Fibroblast of skin of right biceps (primary cell): ENCODE measurements at places on chromosomes 12 and 14.

DNA sequence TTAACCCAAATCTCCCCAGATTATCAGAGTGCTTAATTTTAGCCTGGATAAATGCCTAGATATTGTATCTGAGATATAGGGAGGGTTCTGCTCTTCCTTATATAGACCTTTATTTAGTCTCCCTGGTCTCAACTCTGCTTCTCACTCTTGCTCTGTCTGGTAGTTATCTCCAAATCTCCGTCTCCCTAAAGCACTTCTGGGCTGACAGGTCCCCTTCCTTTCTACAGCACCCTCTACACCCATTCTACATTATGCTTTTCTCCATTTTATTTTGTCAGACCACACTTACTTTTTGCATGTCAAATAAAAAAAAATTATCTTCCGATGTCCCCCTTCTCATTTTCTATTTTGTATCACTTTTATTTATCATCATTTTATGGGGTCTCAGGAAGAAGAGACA lies 2.0 kb upstream of the ERC1 start:
- DNase-seq: no peak

DNA sequence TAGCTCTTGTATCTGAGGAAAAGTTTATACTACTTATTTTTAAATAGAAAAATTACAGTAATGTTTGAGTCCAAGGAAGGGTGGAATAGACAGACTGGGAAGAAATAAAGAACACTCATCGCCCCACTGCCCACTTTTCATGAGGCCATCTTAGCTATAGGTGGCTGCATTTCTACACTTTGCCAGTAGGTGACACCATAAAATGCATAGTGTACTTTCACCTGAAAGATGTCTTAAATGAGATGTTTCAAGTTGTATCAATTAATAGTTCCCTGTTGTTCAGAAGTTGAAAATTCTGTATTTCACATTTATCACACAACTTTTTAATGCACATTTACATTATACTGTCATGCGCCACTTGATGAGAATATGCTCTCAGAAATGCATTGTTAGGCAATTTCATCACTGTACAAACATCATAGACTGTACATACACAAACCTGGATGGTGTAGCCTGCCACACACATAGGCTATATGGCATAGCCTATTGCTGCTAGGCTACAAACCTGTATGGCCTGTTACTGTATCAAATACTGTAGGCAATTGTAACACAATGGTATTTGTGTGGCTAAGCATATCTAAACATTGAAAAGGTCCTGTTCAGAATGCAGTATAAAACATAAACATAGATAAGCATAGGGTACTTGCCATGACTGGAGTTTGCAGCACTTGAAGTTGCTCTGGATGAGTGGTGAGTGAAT lies 27.6 kb downstream of the PMCH start:
- peak; percentile 20 for DNase-seq

GRCh38 chr12:59780605-59781135 lies 184.8 kb downstream of the SLC16A7 start:
- peak; percentile 42 for DNase-seq

DNA sequence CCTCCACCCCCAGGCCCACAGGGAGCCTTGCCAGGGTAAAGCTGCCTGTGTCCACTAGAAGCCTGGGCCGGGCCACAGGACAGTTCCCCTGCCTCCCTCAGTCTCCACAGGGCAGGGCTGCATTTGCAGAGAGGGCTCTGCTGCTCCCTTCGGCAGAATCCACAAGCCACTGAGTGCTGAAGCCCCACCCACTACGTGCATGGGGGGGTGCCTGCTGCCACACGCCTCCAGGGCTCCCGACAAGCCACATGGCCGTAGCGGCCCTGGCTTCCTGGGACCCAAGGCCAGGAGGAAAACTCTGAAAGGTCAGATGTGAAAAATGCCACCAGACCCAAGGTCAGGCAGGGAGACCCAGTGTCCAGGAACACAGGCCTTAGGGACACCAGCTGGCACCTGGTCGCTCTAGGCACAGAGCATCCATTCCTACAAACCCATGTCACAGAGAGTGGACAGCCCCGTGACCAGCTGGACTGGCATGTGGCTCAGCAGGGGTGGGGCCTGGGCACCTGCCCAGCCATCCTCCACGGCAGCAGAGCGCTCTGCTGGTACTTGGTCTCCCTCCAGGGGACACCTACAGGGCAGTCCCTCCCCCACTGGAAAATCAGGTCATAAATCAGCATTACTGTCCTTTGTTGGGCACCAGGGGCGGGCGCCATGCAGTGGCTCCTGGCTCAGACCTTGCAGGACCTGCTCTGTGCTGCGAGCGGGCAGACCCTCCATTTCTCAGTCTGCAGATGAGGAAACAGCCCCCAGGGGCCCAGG lies 42.9 kb downstream of the CCDC85C start:
- DNase-seq: no peak

- DNase-seq: no peak
These were observed 265.7 kb upstream of the MGAT4C start for GRCh38 chr12:86521870-86522269.

- DNase-seq: peak; percentile 77
These were observed 36.0 kb upstream of the TRHDE start for GRCh38 chr12:72236071-72236705.

DNA sequence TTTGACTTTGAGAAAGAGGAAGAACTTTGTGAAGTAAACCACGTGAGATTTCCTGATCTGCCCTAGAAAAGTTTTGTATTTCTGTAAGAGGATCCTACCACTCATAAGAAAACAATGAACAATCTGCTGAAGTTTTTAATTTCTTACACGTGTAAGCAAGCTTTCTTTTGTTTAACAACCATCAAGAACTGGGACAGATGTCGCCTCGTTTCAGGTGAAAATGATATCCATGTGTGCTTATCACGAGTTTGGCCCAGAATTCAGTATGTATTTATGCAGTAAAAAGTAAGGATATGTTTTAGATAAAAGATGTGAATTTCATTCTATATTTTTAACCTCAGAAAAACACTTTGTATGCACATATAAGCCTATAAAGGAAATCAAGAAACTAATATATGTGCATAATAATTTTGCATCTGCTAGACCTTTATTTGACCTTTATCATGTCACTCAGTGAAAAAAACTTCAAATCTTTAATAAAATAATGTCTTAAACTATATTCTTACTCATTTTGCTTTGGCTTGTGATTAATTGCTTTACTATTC lies 56.9 kb upstream of the DHRS4 start:
- no peak for DNase-seq

DNA sequence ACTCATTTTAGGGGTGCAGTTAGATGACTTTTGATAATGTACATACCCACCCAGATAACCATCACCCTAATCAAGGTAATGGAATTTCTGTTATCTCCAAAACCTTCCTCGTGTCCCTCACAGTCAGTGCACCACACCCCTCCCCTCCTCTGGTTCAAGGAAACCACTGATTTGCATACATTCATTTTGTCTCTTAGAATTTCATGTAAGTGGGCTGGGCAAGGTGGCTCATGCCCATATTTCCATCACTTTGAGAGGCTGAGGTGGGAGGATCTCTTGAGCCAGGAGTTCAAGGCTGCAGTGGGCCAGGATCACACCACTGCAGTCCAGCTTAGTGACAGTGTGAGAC lies 15.7 kb downstream of the ADIPOR2 start:
- DNase-seq: no peak
